Ascending aorta (tissue), 2 donors: ENCODE measurements at places on chromosomes 5 and 9.

DNA sequence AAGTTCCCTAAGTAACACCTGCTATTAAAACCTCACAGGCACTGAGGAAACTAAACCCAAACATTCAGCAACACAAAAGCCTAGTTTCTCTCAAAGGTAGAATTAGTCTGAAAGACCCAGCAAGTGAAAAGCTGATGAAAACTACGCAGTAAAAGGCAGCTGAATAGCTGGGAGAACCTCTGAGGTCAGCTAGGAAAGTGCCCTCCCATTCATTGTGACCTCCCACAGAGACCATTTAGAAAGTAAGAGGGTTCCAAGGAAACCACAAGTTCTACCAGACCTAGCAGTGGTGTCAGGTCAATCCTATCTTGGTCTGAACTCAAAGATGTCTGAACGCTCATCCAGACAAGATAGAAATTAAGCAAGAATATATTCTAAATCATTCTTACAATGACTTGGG is 144.7 kb downstream of the SSBP2 start:
- H3K36me3 ChIP-seq, result peaks cover 6% of the 10 kb centered on the region
- no peak overlapping the region for H3K4me3 ChIP-seq
- H3K27me3 ChIP-seq, result no peaks in the 10 kb centered on the region
- DNase-seq, result no peak

DNA sequence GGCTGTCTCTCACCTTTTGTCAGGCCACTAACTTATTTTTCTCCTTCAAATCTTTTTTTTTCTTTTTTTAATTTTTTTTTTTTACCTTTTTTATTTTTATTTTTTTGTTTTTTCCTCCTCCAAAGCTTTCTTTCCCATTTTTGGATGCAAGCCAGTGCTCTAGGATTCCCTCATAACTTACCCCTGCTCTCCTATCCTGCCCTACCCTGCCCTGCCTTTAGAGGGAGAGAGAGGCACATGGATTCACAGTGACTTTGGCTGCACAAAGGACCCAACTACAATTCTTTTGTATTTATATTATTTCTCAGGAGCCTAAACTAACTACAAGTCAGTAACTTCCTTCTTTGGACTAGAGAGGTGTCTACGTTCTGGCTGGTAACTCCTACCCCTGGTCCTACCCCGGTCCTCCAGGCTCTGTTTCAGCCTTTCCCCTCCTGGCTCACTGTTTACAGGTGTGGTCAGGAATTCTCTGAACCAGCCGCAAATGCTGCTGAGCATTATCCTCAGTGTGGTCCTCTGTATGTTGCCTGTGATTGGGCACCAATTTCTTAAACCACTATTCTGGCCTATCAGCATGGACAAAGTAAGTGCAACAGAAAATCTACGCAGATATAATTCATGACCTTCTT is 8.4 kb upstream of the RUSC2 start:
- H3K27me3 ChIP-seq, result no peaks in the 10 kb centered on the region
- DNase-seq, result peak; percentile 76
- no peaks in the 10 kb centered on the region for H3K36me3 ChIP-seq
- H3K27ac ChIP-seq, result no peak overlapping the region
- H3K4me1 ChIP-seq, result no peaks in the 10 kb centered on the region

- peak within 1 kb of the TSS; percentile 33 for H3K27ac ChIP-seq
- H3K27me3 ChIP-seq, result no peaks in the 10 kb centered on the region
- H3K36me3 ChIP-seq, result no peaks in the 10 kb centered on the region
- no peak for DNase-seq
Observed at GRCh38 chr5:77210091-77210963, at the start of gene PDE8B. Gene PDE8B (plus strand): TSS chr5:77210680. CDS start chr5:77210926, 246 bp downstream.

- H3K4me1 ChIP-seq, result no peaks in the 10 kb centered on the region
- no peak overlapping the region for H3K27ac ChIP-seq
- H3K27me3 ChIP-seq, result no peaks in the 10 kb centered on the region
- H3K36me3 ChIP-seq, result peaks cover 7% of the 10 kb centered on the region
- no peak overlapping the region for H3K4me3 ChIP-seq
- DNase-seq, result no peak
Observed at GRCh38 chr9:112846528-112847488, 43.9 kb downstream of the SLC46A2 start.

DNA sequence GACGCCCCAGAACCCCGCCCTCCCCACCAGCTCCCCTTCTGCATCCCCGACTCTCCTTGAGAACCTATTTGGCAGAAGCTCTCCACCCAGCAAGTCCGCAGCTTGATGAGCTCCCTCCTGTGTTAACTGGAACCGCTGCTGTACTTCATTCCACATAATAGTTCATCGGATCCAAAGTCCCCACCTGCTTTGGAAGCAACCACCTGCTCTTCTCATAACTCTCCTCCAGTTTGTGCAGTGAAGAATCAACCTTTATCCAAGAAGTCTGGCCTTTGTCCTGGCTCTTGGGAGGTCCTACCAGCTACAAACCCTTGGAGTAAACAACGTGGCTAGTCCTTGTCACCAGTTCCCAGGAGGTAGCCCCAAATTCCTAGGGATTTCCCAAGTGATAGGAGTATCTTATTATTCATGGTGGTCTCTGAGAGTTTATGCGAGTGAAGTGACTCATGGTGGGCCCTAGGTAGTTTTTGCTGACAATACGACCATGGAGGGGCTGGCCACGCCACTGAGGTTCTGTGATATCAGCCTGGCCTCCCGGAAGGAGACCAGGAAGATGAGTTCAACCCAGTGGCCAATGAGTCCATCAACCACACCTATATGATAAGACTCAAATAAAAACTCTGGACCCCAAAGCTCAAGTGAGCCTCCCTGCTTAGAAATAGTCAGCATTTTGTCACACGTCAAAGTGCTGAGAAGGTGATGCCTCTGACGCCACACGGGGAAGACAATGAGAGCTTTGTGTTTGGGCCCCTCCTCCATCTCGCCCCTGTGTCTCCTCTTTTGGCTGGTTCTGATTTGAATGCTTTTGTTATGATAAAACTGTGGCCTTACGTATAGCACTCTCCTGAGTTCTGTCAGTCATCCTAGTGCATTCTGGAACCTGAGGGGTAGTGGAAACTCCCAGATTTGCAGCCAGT is 3.6 kb upstream of the IL4 start:
- DNase-seq, result no peak
- H3K4me3 ChIP-seq, result no peak overlapping the region
- no peaks in the 10 kb centered on the region for H3K27me3 ChIP-seq
- H3K27ac ChIP-seq, result no peak overlapping the region
- H3K36me3 ChIP-seq, result no peaks in the 10 kb centered on the region

GRCh38 chr9:9614607-9615006 is 998.2 kb downstream of the PTPRD start:
- no peak overlapping the region for H3K4me3 ChIP-seq
- DNase-seq, result no peak
- H3K27me3 ChIP-seq, result no peaks in the 10 kb centered on the region
- no peak overlapping the region for H3K27ac ChIP-seq
- no peaks in the 10 kb centered on the region for H3K36me3 ChIP-seq

DNA sequence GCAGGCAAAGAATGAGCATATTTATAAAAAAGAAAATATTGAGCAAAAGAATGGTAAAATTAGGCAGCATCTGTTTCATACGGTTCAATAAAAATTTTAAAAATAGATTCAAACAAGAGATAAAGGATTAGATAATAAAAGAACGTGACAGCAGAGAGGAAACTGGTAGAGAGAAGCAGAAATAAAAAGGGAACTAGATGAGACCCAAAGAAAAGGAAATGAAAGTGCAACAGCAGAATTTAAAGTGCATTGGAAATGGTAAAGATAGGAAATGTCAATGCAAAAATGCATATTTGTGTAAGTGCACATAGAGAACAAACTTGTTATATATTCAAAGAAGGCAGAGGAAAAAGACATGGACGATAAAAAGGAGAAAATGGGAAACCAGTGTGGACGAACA is 70.2 kb downstream of the SUSD1 start:
- no peak overlapping the region for H3K4me3 ChIP-seq
- no peak overlapping the region for H3K27ac ChIP-seq
- no peaks in the 10 kb centered on the region for H3K4me1 ChIP-seq
- H3K27me3 ChIP-seq, result no peaks in the 10 kb centered on the region
- no peak for DNase-seq

GRCh38 chr5:137453483-137454080 is 45.5 kb downstream of the SPOCK1 start:
- no peak overlapping the region for H3K27ac ChIP-seq
- no peaks in the 10 kb centered on the region for H3K4me1 ChIP-seq
- no peak for DNase-seq
- H3K27me3 ChIP-seq, result no peaks in the 10 kb centered on the region
- H3K4me3 ChIP-seq, result no peak overlapping the region
- no peaks in the 10 kb centered on the region for H3K36me3 ChIP-seq

- no peaks in the 10 kb centered on the region for H3K27me3 ChIP-seq
- no peaks in the 10 kb centered on the region for H3K36me3 ChIP-seq
- DNase-seq, result no peak
- H3K4me3 ChIP-seq, result no peak overlapping the region
Observed at GRCh38 chr9:106733828-106734380, 129.1 kb upstream of the ZNF462 start.

- H3K27me3 ChIP-seq, result no peaks in the 10 kb centered on the region
- no peaks in the 10 kb centered on the region for H3K4me1 ChIP-seq
- peak; percentile 41 for DNase-seq
Observed at GRCh38 chr5:133371371-133372155, 240.8 kb downstream of the FSTL4 start.

DNA sequence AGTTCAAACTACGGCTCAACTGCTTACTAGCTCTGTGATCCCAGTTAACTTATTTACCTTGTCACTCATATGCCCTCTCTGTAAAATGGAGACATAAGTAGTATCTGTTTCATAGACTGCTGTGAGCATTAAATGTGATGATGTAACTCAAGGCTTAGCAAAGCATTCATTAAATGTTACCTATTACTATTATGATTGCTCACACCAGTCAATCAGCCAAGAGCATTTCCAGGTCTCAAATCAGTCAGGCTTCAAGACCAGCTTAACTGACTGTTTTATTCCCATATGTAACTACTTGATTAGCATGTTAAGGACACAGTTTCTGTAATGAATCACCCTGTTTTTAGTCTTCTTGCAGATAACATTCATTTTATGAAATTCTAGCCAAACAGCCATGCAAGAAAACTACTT is 413.3 kb downstream of the MLLT3 start:
- DNase-seq, result no peak
- no peaks in the 10 kb centered on the region for H3K4me1 ChIP-seq
- H3K4me3 ChIP-seq, result no peak overlapping the region

DNA sequence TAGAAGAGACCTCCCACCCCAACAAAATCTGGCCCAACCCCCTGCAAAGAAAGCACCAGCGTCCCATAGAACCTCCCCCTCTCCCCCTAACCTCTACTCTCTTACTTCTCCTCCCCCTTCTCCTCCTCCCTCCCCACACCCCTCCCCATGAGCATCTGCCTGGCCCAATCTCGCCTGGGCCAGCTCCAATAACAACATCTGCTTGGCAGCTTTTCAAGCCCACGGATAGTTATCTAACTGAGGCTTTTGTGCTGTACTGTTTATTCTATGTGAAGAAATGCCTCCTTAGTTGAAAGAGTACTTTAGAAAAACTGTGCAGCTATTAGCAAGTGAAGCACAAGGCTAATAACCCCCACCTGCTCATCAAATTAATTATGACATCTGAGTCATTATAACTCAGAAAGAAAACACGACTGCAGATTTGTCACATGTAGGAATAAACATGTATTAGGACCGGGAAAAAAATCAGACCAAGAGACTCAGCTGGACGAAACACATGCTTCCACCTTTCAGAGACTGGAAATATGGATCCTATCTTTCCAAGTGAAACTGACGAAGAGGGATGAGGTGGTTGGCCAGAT is 42.8 kb downstream of the NFIB start:
- H3K36me3 ChIP-seq, result no peaks in the 10 kb centered on the region
- no peaks in the 10 kb centered on the region for H3K27me3 ChIP-seq
- DNase-seq, result no peak
- no peak overlapping the region for H3K27ac ChIP-seq

DNA sequence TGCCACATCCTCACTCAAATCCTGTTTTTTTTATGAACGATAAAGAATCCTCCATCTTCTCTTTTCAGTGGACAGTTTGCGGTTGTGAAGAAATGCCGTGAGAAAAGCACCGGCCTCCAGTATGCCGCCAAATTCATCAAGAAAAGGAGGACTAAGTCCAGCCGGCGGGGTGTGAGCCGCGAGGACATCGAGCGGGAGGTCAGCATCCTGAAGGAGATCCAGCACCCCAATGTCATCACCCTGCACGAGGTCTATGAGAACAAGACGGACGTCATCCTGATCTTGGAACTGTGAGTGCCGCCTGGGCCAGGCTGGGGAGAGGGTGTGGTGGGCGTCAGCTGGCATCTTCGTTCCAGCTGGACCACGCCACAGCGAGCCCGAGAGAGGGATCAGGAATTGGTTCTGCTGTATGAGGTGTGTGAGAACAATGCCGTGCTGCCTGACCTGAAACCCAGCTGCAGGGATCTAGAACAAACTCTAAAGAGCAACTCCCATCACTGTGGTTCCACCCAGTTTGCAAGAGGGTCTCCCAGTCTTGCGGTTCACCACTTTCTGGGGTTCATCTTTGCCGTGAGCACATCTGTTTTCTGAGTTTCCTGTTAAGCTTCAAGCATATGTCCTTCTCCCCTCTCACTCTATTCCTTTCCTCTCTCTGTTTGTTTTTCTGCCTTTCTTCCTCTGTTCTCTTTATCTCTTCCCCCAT is 107.4 kb downstream of the DAPK1 start:
- H3K4me1 ChIP-seq, result no peaks in the 10 kb centered on the region
- no peak for DNase-seq
- no peak overlapping the region for H3K4me3 ChIP-seq
- H3K36me3 ChIP-seq, result no peaks in the 10 kb centered on the region
- H3K27me3 ChIP-seq, result no peaks in the 10 kb centered on the region
- H3K27ac ChIP-seq, result no peak overlapping the region

GRCh38 chr5:159149085-159149484 is 49.4 kb upstream of the EBF1 start:
- H3K27ac ChIP-seq, result no peak overlapping the region
- no peak overlapping the region for H3K4me3 ChIP-seq
- H3K4me1 ChIP-seq, result no peaks in the 10 kb centered on the region
- DNase-seq, result no peak
- no peaks in the 10 kb centered on the region for H3K36me3 ChIP-seq
- no peaks in the 10 kb centered on the region for H3K27me3 ChIP-seq

- H3K27ac ChIP-seq, result no peak overlapping the region
- H3K27me3 ChIP-seq, result no peaks in the 10 kb centered on the region
- H3K4me3 ChIP-seq, result no peak overlapping the region
- H3K4me1 ChIP-seq, result no peaks in the 10 kb centered on the region
Observed at GRCh38 chr5:82244854-82245635, 33.1 kb downstream of the RPS23 start.

- peaks cover 5% of the 10 kb centered on the region for H3K27me3 ChIP-seq
- H3K36me3 ChIP-seq, result no peaks in the 10 kb centered on the region
- no peak overlapping the region for H3K27ac ChIP-seq
- no peak for DNase-seq
Observed at GRCh38 chr5:7852542-7852941, 1.6 kb upstream of the CFAP90 start.

GRCh38 chr5:10486511-10487344 is 45.0 kb downstream of the ROPN1L start:
- DNase-seq, result no peak
- H3K4me3 ChIP-seq, result no peak overlapping the region
- H3K27ac ChIP-seq, result no peak overlapping the region
- no peaks in the 10 kb centered on the region for H3K36me3 ChIP-seq

- no peaks in the 10 kb centered on the region for H3K36me3 ChIP-seq
- no peak overlapping the region for H3K27ac ChIP-seq
- no peak overlapping the region for H3K4me3 ChIP-seq
Observed at GRCh38 chr5:136424835-136425584, 59.7 kb upstream of the TRPC7 start.

GRCh38 chr9:91282292-91282691 is 79.4 kb downstream of the AUH start:
- H3K4me3 ChIP-seq, result no peak overlapping the region
- H3K36me3 ChIP-seq, result no peaks in the 10 kb centered on the region
- no peak for DNase-seq

GRCh38 chr9:73880101-73880500 is 617.0 kb upstream of the RORB start:
- H3K36me3 ChIP-seq, result no peaks in the 10 kb centered on the region
- no peak overlapping the region for H3K27ac ChIP-seq
- no peak overlapping the region for H3K4me3 ChIP-seq
- H3K27me3 ChIP-seq, result no peaks in the 10 kb centered on the region
- DNase-seq, result no peak
- H3K4me1 ChIP-seq, result no peaks in the 10 kb centered on the region
